ENCODE measurements at places on chromosomes 11 and 22.

DNA sequence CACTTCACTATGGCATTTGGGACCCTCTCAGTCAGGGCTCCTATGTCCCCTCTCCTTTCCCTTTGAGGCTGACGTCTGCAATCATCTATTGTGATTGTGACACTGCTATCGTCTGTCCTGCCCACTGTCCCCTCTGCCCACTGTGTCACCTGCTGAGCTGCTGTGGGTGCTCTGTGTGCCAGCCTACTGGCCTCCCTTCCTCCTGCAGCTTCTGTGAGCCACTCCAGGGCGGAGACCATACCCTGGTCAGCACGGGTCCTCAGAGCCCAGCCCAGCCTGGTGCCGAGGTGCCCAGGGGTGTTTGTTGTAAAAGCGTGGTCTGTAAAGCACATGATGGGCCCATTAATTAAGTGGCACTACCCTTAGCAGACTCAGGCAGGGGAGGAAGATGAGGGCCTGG lies 29.4 kb downstream of the MPPED1 start:
- no peak for DNase-seq

DNA sequence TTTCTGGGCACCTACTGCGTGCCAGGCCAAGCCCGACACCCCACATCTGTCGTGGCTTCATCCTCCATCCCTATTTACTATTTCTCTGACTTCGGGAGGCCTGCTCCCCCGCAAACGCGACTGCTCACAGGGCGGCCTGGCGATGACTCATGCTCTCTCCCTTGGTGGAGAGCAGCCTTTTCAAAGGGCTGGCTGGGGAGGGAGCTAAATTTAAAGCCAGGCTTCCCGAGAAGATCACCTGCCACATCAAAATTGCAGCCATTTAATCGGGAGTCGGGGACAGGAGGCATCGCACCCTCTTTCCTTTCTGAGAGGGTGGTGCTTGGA lies 24.9 kb upstream of the SHISAL1 start:
- DNase-seq: no peak

DNA sequence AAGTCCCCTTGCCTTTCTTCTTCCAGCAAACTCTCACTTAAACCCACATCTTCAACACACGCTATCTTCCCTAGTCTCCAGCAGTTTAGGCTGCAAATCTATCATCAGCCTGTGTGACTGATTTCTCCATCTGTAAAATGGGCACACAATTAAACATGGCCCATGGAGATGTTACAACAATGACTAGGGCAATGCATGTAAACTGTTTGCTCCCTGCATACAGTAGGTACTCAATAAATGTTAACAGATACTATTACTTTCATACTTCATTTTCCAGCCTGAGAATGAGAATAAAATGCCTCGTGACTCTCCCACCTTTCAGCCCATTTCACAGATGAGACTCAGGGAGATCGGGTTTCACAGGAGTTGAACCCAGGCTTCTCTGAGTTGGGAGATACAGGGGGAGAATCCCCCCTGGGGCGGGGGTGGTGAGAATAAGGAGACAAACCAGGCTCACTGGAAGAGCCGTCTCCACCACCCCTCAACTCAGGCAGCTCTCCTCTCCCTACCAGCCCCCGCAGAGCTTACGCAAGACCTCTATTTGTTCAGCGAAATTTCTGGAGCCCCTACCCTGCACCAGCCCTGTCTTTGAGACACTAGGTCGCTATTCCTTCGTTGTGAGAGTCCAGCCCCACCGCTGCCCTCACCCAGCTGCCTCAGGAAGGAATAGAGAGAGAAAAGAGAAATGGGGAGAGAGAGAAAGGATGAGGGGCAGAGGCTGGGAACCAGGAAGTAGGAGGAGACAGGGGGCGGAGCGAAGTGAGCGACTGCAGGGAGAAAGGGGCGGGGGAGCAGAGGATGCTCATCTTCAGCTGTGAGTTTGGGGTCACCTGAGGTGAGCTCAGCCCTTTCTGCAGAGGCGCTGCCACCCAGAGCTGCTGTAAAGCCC lies 42.1 kb upstream of the KLHL35 start:
- peak; percentile 43 for DNase-seq

DNA sequence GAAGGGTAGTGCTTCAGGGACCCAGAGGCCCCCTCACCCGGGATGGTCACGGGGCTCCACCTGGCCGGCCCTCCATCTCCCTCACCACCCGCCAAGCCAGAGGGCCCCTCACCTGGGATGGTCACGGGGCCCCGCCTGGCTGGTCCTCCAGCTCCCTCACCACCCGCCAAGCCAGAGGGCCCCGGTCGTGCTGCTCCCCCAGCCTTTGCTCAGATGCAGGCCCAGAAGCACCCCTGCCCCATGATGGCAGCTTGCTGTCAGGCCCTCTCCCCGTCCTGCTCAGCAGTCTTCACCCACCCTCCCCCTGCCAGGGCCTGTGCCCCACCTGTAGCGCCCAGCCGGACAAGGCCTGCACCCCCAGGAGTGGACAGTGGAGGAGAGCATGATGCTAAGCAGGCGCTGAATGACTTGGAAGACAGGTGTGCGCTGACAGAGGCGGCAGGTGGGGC lies 7.3 kb downstream of the DENND6B start:
- DNase-seq: no peak

- no peak for DNase-seq
These were observed 6.1 kb downstream of the MRPL11 start for GRCh38 chr11:66432597-66432996.

GRCh38 chr11:124600621-124601320 lies 10.5 kb upstream of the PANX3 start:
- DNase-seq: no peak

- DNase-seq: no peak
These were observed 6.9 kb upstream of the PRAME start for GRCh38 chr22:22565981-22566380.

GRCh38 chr11:47327949-47328348 lies 24.6 kb downstream of the MYBPC3 start:
- no peak for DNase-seq

DNA sequence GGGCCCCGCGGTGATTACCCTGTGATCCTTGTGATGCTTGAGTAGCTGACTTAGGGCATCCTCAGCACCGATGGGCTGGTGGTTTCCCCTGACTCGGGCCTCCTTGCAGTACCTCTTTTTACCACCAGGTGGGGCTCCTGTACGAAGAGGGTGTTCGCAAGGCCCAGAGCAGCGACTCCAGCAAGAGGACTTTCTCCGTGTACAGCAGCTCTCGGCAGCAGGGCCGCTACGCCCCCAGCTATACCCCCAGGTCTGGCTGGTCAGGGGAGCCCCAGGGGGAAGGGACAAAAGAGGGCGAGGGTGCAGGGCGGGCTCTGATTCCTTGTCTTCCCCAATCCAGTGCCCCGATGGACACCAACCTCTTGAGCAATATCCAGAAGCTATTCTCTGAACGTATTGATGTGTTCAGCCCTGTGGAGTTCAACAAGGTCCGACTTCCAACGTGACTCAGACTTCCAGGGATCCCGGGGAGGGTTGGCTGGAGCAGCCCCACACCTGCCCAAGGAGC lies 1.3 kb upstream of the TM7SF2 start:
- DNase-seq: peak; percentile 99

GRCh38 chr11:74157169-74157568 lies 13.6 kb downstream of the C2CD3 start:
- no peak for DNase-seq

- DNase-seq: no peak
These were observed 288 bp upstream of the KRTAP5-8 start for GRCh38 chr11:71537537-71537936.

DNA sequence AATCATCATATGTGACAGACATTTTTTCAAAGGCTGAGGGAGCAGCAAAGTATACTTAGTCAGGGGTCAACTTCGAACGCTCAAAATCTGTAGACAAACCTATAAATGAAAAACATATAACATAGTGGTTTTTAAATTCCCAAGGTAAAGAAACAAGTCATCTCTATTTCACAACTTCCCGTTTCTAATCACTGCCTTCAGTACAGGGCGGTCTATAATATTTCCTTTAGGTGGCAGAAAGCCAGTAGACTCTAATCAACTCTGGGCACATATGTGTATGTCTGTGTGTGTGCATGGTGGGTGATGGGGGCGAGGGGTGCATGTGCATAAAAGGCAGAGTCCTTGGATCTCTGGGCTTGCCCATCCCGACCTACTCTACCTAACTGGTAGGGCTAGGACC lies 55.0 kb upstream of the ARFGAP3 start:
- no peak for DNase-seq

DNA sequence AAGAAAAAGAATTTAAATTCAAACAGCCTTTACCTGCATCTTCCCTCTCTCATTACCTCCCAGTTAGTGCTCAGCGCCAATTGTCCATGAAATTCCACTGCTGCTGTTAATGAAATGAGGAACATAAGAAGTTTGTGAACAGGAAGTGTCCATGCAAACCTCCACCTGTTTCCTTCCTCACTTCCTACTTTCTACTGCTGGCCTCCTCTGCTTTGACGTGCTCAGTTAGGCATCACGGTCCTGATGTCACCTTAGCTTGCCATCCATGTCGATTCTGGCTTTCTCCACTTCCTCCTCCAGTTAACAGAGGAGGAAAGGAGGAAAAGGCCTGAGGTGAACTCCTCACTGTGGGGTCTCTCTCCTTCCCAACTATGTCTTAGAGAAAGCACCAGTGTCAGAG lies 26.9 kb upstream of the HTR3A start:
- DNase-seq: no peak

GRCh38 chr11:43518408-43519160 lies 159.9 kb downstream of the TTC17 start:
- no peak for DNase-seq

GRCh38 chr11:71505781-71506180 lies 21.3 kb upstream of the KRTAP5-7 start:
- DNase-seq: no peak

- peak; percentile 27 for DNase-seq
These were observed 5.3 kb upstream of the INS start for GRCh38 chr11:2166091-2166851.

- DNase-seq: no peak
These were observed 7.0 kb downstream of the DNAJB13 start for GRCh38 chr11:73957654-73958361.

- DNase-seq: no peak
These were observed 14.4 kb upstream of the SERPINH1 start for GRCh38 chr11:75547617-75548058.

GRCh38 chr22:46587492-46588278 lies 32.5 kb upstream of the GRAMD4 start:
- DNase-seq: no peak

GRCh38 chr11:79080551-79080950 lies 360.3 kb downstream of the TENM4 start:
- no peak for DNase-seq

GRCh38 chr11:130455483-130456127 lies 7.2 kb downstream of the ADAMTS15 start:
- DNase-seq: no peak

GRCh38 chr11:116229236-116229970 lies 543.4 kb downstream of the BUD13 start:
- DNase-seq: no peak

DNA sequence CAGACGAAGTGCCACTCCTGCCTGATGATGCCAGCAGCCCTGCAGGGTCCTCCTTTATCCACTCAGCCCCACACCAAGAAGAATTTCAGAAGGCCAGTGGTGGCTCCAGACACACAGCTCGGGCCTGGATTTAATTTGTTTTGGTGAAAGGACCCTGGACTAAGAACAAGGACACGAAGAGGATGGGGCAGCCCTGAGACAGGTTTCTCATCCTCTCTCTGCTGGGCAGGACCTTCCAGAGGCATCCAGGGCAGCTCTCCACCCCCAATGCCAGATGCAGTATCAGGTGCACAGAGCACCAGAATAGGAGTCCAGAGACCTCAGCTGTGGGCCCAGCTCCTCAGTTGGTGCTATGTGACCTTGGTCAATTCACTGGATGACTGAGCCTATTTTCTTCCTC lies 72.0 kb downstream of the TRIM29 start:
- no peak for DNase-seq

DNA sequence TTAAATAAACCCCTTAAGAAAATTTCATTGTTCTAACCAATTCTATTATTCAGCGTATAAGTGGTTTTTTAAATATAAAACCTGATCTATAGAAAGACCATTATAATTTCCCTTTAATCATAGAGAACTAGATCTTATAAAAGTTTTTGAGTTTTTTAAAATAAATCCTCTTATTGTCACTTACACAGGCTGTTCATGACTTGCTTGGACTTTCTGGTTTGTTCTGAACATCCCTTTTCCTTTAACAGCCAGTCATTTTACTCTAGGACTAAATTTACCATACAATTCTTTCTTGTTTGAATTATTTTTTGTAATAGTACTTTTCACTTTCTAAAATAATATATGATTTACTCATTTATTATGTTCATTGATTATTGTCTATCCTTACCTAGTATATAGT lies 4.7 kb downstream of the NXPE2 start:
- no peak for DNase-seq

GRCh38 chr11:87179621-87180020 lies 141.9 kb downstream of the TMEM135 start:
- no peak for DNase-seq

GRCh38 chr22:22616636-22617035 lies 27.8 kb upstream of the GGTLC2 start:
- no peak for DNase-seq

DNA sequence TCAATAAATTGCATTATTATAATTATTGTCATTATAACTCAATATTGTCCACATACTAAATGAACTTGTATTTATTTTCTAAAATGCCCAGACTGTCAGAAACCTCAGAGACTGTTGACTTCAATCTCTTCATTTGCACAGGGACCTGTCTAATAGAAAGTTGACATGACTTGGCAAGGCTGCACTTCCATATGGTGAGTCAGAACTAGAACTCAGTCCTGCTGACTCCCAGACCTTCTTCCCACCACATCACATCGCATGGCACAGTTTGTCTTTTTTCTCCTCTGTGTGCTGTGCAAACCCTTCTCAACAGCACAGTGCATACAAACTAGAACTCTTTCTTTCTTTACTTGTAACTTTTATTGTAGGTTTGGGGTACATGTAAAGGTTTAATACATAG lies 215.1 kb upstream of the BLID start:
- no peak for DNase-seq

GRCh38 chr11:119051440-119052162 lies 5.4 kb downstream of the HYOU1 start:
- no peak for DNase-seq

DNA sequence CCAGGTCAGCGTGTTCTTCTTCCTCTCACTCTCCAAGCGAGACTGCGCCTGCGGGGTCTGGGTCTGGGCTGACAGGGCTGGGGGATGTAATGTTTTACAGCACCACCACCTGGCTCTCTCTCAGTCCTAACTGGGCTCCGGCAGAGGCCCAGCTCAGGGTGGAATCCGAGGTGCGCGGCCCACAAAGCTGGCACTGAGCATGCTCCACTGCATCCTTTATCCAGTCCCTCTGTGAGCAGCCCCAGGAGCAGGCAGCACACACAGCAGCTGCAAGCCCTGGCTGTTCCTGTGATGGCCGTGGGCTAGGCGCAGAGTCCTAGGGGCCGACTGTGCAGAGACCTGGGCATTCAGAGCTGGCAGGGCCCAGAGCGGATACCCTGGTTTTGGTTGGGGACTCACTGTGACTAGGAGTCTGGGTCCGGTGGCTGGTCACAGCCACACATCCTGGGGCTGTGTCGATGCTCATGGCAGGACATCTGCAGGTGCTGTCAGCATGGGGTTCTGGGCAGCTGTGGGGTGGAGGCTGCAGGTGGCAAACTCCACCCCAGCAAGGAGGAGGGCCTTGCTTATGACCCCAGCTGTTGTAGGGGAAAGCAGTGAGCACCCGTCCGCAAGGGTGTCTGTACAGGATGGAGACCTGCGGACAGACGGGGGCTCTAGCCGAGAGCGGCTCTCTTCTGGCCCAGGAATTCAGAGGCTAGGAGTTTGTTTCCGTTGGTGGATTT lies 4.0 kb downstream of the LRRC75B start:
- DNase-seq: no peak

All from activated CD4-positive, alpha-beta T cell treated with anti-CD3 and anti-CD28 coated beads for 4 hours (primary cell).